Activated naive CD4-positive, alpha-beta T cell treated with anti-CD3 and anti-CD28 coated beads, Interleukin-2, amount 10 ng/mL, durations not matched to agents 5 hours and 36 hours (primary cell): ENCODE measurements at places on chromosomes 3 and 15. TPM values are rescaled to one million over a fixed set of nuclear protein-coding genes. Genes with fewer than 3 reads are reported as not detected.

Gene TERB2
- not detected for total RNA-seq

Gene KNG1
- total RNA-seq, result not detected

Gene LRIG1
- 33.1 TPM for total RNA-seq

Gene NLGN1
- total RNA-seq, result not detected

Gene FBXW12
- not detected for total RNA-seq

Gene ZPLD1
- total RNA-seq, result not detected

Gene CPB1
- not detected for total RNA-seq

Gene CIP2A
- 40.0 TPM for total RNA-seq

Gene OR5K2
- not detected for total RNA-seq

Gene ITIH1
- total RNA-seq, result not detected

Gene SEMA6D
- total RNA-seq, result not detected

Gene ATP2C1
- total RNA-seq, result 69.4 TPM

Gene COLQ
- 5.0 TPM for total RNA-seq

Gene SV2B
- total RNA-seq, result 0.26 TPM

Gene ABHD17C
- 3.5 TPM for total RNA-seq

Gene GCSAM
- 24.5 TPM for total RNA-seq

Gene EFCC1
- not detected for total RNA-seq

Gene ATG7
- 27.4 TPM for total RNA-seq

Gene AMIGO3
- not detected for total RNA-seq

Gene ATP13A4
- total RNA-seq, result 1.2 TPM

Gene BNC1
- not detected for total RNA-seq

Gene CHRM5
- total RNA-seq, result not detected

Gene CDHR4
- not detected for total RNA-seq

Gene CPNE9
- total RNA-seq, result not detected

Gene RASGRF1
- not detected for total RNA-seq

Gene CCDC12
- total RNA-seq, result 52.0 TPM

Gene ARHGAP31
- total RNA-seq, result 1.5 TPM

Gene LSAMP
- not detected for total RNA-seq

Gene AP4E1
- total RNA-seq, result 12.8 TPM

Gene RBP2
- total RNA-seq, result not detected

Gene CA12
- total RNA-seq, result not detected

Gene VPS18
- 15.1 TPM for total RNA-seq

Gene GOLGA6L9
- total RNA-seq, result 2.1 TPM

Gene DOCK3
- total RNA-seq, result 1.4 TPM

Gene HRG
- total RNA-seq, result not detected

Gene LDHAL6B
- not detected for total RNA-seq

Gene SLC9C1
- not detected for total RNA-seq

Gene C3orf20
- 0.15 TPM for total RNA-seq

Gene RGMA
- total RNA-seq, result 0.23 TPM

Gene LINGO1
- total RNA-seq, result not detected

Gene KIF7
- 0.07 TPM for total RNA-seq

Gene CD200
- 9.4 TPM for total RNA-seq

Gene STRIT1
- not detected for total RNA-seq

Gene SPATA12
- not detected for total RNA-seq

Gene TGM4
- not detected for total RNA-seq

Gene RTP1
- total RNA-seq, result not detected

Gene KCNAB1
- not detected for total RNA-seq

Gene FAM81A
- 0.23 TPM for total RNA-seq

Gene CDAN1
- 19.6 TPM for total RNA-seq

Gene LRRK1
- 0.28 TPM for total RNA-seq

Gene BCL2A1
- total RNA-seq, result 29.6 TPM

Gene CRELD1
- 20.0 TPM for total RNA-seq

Gene FES
- 12.9 TPM for total RNA-seq

Gene FAM131A
- total RNA-seq, result 5.8 TPM

Gene CAPN3
- total RNA-seq, result 5.6 TPM

Gene NEIL1
- 19.5 TPM for total RNA-seq

Gene C2CD4A
- total RNA-seq, result not detected

Gene KLHL40
- not detected for total RNA-seq

Gene TTC21A
- 2.2 TPM for total RNA-seq
